ENCODE measurements at places on chromosomes 6 and 20.
A peak's percentile ranks its signal among the peaks of the same experiment; 100 is the strongest.

- no peak for DNase-seq
Observed at GRCh38 chr6:110095935-110096334, 83.5 kb downstream of the WASF1 start.

DNA sequence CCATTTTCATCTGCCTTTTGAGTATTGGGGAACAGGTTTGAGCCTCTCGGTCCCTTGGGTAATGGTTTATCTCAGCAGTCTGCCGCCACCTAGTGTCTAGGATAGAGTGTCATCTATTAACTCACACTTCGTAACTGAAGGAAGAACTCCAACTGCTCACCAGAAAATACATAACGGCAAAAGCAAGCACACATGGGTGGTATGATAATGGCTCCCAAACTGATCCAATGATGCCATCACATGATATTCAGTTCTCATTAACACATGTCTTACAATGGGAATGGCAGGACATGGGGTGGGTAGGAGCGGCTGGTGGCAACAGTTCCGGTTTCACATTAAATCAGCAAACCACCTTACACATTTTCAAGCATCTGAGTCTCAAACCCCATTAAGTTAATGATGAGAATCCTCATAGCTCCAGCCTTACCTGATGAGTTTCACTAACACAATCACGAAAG, 110.7 kb upstream of the PHACTR1 start:
- DNase-seq, result peak; percentile 77

DNA sequence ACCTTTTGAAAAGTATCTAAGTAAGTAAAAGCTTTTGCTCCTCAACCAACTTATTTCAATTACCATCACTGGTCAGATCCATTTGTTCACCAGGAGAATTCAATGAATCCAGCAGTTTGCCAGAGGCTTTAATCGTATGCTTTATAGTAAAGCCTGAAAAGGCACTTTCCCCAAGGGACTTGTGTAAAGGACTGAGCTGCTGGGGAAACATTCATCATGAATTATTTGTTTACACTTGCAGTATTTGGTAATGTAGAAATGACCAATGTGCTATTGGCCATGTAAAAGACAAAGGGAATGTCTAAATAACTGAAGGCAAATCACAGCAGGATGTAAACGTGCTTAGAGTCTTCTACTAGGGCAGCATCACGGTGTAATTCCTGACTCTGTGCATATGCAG, 471.4 kb downstream of the ADGRB3 start:
- DNase-seq, result no peak

GRCh38 chr20:13213335-13213734, 7.7 kb upstream of the ISM1 start:
- no peak for DNase-seq

DNA sequence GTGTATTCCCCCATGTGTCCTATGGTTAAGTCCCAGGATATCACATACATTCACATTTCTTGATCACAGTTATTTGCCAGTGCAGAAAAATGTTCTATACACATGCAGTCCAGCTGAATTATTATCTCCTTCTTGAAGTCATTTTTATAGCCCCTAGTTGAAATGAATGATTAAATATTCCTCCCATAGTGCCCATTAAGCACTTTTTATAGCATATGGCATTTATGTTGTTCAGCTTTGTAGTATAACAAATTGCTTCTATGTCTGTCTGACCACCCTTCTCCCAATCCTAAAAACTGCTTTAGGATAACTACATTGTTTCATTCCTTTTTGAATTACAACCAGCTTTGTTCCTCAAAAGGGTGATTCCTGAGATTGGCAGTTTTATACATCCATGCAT, 123.5 kb downstream of the ADGRB3 start:
- no peak for DNase-seq

DNA sequence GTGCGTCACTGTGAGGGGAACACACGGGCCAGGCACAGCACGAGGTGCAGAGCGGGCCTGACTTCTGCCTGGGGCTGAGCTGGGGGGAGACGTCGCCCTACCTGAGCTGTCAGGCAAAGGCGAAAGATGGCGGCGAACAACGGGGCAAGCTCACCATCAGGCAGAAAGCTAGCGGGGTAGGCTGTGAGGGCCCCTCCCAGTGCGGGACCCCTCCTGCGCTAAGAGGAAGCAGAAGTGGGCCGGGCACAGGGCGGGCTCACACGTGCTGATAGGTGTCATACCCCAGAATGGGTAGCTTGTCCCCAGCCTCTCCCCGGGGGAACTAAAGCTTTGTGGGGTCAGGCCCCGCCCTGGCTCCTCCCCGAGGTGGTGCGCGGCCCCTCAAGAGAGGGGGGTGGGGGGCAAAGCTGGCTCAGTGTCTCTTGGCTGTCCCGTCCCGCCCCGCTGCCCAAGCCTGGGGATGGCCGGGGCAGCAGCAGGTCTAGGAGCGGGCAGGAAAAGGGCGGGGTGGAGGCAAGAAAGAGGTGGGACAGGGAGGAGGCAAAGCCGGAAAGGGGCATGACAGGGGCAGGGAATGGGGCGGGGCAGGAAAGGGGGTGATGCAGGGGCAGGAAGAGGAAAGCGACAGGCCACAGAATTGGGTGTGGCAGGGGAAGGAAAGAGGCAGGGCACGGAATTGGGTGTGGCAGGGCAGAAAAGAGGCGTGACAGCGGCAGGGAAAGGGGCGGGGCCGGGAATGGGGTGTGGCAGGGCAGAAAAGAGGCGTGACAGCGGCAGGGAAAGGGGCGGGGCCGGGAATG, 14.7 kb downstream of the UCKL1 start:
- DNase-seq, result peak; percentile 14

GRCh38 chr6:74287932-74288331, 591.9 kb downstream of the CD109 start:
- DNase-seq, result no peak

DNA sequence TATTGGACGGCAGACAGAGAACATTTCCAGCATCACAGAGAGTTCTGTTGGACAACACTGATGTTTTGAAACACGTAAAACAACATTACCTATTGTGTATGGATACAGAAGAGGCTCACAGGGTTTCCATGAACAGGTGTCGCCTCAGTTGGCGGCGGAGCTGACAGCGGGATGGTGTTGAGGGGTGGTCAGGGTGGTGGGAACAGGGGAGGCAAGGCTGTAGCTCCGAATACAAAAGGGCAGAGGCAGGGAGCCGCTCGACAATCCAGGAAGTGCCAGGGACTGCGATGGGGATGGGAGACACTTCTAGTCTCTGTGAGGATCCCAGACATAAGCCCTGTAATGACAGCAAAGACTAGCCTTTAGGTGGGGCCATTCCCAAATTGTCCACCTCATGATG, 14.5 kb upstream of the PI16 start:
- no peak for DNase-seq

DNA sequence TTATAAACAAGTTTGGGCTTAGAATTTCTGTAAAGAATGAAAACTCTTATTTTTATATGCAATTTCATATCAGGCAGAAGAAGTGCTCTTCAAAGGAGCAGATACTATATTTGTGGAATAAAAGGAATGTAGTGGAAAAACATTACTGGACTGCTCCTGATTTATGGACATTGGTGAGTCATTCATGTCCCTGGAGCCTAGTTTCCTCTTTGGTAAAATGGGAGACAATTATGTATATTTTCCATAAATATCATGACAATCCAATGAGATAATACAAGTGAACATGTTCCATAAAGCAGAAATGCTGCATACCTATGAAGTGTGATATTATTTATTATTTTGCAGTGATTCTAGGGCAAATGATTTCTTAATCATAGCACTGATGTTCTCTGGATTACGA, 445.8 kb upstream of the CITED2 start:
- DNase-seq, result no peak

DNA sequence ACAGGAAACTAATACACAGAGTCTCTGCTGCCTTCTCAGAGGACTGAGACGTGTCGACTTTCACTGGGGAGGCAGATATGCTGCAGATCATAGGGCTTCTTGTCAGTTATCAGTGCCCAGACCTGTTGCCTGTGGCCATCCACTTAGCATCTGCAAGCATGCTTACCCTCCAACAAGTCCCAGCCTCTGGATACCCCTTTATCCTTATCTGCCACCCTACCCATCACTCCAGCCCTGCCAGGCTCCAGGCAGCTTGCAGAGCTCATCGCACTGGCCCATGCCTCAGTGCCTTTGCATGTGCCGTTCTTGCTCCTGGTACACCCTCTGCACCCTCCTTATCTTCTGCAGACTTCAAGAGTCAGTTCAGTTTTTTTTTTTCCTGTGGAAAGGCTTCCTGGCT, 119.2 kb downstream of the TOX2 start:
- no peak for DNase-seq

- DNase-seq, result peak; percentile 45
Observed at GRCh38 chr6:97437087-97437486, 154.1 kb upstream of the MMS22L start.

DNA sequence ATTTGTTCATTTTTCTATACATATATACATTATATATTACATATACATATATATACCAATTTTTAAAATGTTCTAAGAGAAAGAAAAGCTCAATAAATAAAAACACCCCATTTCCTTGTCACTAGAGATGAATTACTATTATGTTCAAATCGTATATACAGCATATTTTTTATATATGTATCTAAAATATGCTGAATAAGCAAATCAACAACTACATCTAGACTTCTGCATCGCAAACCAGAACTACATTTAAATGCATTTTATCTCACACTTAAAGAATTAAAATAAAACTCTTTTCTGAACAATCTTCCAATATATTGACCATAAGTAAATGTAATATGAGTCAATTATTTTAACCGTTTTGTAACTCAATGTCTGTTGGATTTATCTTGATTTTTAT, 133.9 kb downstream of the LAMA2 start:
- no peak for DNase-seq

DNA sequence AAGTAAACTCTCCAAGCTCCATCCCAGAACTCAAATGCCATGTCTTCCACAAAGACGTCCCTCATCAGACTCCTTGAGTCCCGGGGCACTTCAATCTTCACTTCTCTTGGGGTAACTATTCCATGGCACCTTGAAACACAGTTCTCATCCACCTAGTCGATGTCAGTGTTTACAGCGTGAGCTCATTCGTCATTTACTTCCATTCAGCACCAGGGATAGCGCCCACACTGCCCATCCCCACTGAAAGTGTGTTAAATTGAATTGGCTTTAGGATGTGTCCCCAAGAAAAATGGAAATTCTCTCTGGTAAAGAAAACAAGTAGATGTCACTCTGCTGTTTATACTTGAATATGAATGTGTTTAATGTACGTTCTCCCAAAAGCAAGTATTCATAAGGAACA, 31.3 kb downstream of the KCNK15 start:
- DNase-seq, result peak; percentile 59

- no peak for DNase-seq
Observed at GRCh38 chr6:169251371-169251802, 2.3 kb downstream of the THBS2 start.

GRCh38 chr6:82118150-82118562, 129.4 kb downstream of the IBTK start:
- peak; percentile 16 for DNase-seq

- peak; percentile 40 for DNase-seq
Observed at GRCh38 chr6:75278474-75279077, 6.0 kb downstream of the TMEM30A start.

GRCh38 chr20:22722811-22723210, 138.4 kb upstream of the FOXA2 start:
- no peak for DNase-seq

- no peak for DNase-seq
Observed at GRCh38 chr6:11266926-11267325, 34.5 kb upstream of the NEDD9 start.

GRCh38 chr6:167276772-167277533, 14.2 kb upstream of the UNC93A start:
- DNase-seq, result no peak

DNA sequence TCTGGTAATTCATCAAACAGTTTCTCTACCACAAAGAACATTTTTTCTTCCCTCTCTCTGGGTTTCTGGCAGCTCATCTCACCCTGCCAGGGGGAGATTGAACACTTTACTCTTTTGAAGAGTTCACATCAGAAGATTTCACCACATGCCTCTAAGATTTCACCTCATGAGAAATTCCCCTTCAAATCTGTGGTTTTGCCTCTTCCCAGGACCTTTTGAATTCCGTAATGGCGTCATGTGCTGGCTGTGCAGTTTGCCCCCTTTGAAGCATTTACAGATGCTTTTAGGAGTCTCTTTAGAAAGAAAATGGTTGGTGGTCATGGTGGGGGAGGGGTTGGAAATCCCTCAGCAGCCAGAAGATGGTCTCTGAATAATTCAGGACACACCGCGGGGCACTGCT, 486.1 kb downstream of the QKI start:
- DNase-seq, result no peak

- DNase-seq, result no peak
Observed at GRCh38 chr6:148517470-148517869, 174.8 kb downstream of the SASH1 start.

DNA sequence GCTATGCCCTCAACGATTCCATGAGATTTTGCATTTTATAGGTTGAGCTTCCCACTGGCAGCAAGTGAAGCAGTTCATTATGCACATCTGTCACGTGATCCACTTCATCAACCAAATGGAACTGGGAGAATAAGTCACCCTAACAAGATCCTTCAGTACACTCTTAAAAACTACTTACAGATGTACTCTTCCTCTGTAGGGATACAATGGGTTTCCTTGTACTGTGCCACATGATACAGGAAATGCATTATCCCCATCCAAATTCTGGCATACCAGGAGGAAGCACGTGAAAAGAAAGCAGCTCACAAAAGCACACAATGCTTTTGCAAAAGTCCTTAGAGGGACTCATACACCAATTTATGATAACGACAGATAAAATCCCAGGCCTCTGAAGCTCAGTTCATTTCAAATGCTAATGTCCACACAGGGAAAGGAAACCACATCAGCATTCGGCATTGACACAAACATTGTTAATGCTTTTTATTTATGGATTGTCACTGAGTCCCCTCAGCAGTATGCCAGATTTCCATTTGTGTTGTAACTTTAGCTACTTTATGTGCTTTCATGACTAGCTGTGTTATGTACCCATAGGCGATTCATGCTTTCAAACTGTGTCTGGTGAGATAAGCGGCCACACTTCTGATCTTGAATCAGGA, 58.1 kb upstream of the REV3L start:
- no peak for DNase-seq

DNA sequence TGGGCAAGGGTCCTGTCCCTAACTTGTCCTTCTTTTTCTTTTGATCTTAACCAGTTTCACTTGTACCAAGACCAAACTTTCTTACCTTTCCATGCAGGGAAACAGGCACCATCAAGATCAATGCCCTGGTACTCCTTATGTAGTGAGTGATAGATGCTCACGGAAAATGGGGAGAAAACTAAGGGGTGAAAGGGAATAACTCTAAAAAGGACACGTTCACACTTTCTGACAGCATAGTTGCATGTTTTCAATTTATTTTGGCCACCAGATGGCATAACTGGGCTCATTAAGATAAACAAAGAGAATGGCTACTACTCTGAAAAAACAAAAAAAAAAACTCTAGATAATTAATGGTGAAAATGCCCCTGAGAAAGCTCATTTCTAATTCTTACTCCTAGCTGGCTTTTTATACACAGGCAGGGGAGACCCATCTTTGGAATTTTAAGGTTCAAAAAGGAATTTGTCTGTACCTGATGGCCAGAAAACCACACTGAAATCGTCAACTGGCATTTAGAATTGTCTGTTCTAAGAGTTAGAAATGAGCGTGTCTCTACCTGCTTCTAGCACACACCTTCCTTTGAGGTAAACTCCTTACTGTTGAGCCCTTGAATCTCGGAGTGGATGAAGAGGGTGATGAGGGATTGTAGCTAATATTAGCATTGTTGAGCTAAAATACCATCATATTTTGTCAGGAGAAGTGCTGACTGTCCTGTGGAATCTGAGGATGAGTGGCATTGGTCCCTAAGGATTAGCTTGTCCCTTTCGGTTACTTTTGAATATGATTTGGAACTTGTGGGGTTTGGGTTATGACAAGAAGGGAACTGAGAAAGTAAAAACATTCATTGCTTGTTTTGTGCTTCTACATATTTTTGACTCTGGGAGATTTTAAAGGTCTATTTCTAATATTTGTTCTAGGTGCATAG, 62.2 kb upstream of the DDR1 start:
- peak; percentile 86 for DNase-seq

Data from OCI-M1 (cell line).